Stimulated activated CD4-positive, alpha-beta T cell treated with anti-CD3 and anti-CD28 coated beads, Interleukin-1b, Interleukin-23, amount 100 ng/mL, for 1 hour (primary cell): ENCODE measurements at places on chromosomes 11 and 22.

DNA sequence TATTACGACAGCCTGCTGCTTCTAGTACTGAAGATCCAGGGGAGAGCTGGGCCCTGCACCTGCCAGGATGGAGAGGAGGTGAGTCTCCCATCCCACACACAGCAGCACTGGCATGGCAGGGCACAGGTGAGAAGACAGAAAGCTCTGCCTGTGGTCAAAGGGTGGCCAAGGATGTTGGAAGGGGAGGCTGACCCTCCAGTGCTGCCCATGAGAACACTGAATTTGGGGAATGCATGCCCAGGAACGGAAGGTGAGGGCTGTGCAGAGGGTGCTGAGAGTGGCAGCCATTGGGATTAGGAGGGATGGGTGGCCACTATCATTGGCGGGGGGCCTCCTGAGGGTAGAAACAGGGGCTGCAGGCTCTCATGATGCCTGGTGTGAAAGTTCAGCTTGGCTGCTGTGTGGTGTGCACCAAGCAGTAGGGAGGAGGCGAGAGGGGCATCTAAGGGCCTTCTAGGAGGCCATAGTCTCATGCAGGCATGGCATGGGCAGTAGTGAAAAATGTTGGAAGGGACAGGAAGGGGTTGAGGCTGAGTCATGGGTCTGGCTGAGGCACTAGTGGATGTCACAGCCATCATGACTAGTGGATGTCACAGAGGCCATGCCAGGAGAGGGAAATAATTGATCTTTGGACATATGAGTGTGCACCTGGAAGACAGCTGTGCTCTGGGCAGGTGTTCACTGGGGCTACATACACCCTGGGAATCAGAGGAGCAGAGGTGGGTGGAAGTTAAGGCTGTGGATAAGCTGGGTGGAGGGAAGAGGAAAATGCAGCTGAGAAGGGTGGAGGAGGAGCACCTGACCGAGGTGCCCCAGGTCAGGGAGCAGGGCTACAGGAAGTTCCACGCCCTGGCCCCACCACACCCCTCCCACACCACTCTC, 2.5 kb upstream of the LRRC74B start:
- DNase-seq, result no peak

- no peak for DNase-seq
Observed at GRCh38 chr11:32450372-32450771, 15.0 kb upstream of the WT1 start.

GRCh38 chr22:18152519-18152918, 2.5 kb downstream of the USP18 start:
- DNase-seq, result no peak

- no peak for DNase-seq
Observed at GRCh38 chr11:36471577-36471976, 38.5 kb downstream of the TRAF6 start.

DNA sequence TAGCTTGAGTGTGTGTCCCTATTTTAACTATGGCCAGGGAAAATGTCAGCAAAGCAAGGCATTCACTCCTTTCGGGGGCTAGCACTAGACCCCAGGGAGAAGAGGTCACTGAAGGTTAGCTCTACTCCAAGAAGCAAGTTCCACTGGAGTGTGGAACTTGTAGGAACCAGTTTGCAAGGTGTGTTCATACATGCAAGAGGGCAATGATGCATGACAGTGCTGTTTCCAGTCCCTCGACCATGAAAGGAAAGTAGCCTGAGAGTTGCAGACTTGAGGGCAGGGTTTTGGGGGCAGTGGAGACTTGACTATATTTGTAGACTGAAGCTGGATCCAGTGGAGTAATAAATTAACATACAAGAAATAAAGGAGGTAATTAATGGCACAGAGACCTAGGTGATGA, 21.6 kb upstream of the SLC36A4 start:
- DNase-seq, result no peak

DNA sequence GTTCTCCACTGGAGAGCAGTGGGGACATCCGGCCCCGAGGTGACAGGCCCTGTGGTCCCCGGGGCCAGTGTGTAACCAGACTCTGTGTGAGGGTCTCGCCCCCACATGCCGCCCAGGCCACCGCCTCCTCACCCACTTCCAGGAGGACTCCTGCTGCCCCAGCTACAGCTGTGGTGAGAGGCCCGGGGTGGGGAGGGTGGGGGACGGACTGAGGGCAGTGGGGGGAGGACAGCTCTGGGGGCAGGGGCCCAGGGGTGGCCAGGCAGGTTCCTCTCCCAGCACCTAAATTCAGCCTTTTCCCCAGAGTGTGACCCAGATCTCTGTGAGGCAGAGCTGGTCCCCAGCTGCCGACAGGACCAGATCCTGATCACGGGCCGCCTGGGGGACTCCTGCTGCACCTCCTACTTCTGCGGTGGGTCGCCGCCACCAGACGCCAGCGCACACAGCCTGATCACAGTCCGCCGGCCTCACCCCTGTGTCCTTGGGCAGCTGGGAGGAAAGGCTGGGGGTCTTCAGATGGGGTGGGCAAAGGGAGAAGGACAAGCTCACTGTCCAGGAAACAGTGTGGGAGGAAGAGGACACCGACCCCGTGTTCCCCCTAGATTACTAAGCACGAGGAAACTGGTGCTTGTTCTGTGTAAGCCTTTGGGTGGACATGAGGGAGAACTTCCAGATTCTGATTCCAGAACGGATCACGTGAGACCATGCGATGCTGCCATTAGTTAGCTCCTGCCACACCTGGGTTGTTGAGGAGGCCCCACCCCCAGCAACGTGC, 84.4 kb upstream of the MYOD1 start:
- DNase-seq, result no peak

GRCh38 chr11:45021692-45022141, 71.0 kb upstream of the TP53I11 start:
- no peak for DNase-seq

DNA sequence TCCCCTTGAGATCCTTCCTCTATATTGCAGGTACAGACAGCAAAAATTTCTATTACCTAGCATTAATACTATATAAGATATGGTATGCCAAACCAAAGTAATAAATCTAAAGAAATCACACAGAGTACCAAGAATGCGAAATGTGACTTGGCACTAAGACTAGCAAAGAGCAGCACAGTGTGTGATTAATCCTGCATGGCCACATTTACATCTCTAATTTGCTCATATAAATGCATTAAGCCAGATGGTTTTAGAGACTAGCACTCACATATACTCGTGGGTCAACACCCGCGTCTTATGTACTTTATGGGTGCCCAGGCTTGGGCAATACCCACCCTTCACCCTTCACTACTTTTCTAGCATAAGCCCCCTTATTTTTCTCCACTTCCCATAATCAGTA, 213.2 kb downstream of the TTC28 start:
- no peak for DNase-seq

GRCh38 chr11:115527534-115528125, 23.4 kb upstream of the CADM1 start:
- no peak for DNase-seq

DNA sequence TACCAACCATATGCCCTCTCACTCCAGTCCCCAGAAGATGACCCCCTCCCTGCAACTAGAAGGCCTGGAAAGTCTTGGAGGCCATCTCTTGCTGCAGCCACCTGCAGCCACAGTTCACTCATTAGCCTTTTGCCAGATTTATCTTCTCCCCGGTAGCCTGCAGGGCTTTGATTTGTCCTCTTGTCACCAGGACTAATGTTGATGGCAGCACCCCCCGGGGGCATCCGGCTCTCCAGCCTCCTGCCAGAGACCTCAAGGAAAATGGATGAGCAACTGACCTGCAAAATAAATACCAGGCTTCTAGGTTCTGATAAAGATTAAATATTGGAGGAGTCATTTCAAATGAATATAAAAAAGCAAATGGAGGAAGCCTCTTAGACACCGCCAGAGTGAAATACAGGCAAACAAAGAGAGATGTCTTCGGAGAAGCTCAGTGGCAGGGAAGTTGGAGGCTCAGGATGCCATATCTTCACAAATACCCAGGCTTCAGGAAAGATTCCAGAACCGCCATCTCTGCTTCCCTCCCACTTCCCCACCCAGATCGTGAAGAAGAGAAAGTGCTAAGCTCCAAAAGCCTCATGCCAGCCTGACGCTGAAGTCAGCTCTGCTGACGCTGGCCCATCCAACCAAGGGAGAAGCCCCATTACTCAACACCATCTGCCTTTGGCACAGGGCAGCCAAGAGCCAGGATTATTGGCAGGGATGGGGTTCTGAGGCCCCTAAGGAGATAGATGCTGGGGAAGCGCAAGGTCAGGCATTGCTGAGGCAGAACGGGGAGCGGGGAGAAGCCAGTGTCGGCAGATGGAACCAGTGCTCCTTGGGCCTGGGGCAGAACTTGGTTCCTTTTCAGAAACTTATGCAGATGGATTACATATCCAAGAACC, 362.7 kb downstream of the CADM1 start:
- no peak for DNase-seq

GRCh38 chr11:6405052-6405667, 13.7 kb downstream of the APBB1 start:
- DNase-seq, result no peak

DNA sequence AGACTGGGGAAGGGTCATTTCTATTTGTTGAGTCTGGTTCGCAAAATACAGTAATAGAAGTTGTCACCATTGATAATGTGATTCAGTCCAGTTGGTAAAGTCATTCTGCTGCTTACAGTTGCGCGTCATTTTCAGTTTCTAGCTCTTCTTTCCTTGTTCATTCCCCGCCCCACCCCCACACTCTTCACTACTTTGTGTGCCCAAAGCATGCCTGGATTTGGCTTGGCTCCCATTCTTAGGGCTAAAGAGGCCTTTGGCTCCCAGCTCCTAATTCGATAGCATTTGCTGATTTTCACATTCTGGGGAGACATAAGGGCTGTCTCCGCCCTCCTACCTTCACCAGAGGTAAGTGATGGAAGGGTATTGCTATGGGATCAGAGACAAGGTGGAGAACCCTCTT, 43.0 kb downstream of the CECR2 start:
- DNase-seq, result no peak

DNA sequence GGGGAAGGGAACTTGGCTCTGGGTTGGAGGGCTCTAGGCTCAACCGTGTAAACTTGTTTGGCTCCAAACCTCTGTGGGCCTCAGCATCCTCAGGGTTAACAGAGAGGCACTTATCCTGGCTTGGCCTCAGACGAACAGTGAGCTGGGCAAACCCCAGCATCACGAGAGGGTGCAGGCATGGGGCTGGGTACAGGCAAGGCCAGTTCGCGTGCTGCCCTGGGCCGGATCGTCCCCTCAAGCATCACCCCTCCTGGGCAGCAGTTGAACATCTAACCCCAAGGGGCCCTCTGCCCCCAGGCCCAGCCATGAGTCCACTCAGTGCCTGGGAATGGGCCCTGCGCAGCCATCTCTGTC, 1.9 kb downstream of the EHBP1L1 start:
- no peak for DNase-seq

- no peak for DNase-seq
Observed at GRCh38 chr11:16403448-16403803, 47.1 kb upstream of the SOX6 start.

GRCh38 chr11:85844439-85845123, 10.6 kb upstream of the CCDC83 start:
- DNase-seq, result no peak

DNA sequence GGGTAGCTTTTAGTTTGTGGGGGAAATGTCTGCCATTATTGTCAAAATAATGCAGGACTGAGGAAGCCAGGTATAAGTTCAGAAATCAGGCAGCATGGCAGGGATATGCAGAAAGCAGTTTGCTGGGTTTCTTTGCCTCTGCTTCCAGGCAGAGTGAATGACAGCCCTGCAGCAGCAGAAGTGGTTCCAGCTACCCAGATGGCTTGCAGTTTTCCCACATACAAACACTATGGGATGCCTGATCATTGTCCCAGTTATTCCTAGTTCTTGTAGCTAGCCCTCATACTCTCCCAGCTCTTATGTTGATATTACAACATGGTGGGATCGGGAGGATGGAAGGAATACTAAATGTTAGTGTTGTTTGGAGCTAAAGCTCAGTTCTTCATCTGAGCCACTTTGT, 2.8 kb upstream of the DIXDC1 start:
- DNase-seq, result no peak

- no peak for DNase-seq
Observed at GRCh38 chr11:55707029-55707428, 45.0 kb downstream of the OR4C6 start.

DNA sequence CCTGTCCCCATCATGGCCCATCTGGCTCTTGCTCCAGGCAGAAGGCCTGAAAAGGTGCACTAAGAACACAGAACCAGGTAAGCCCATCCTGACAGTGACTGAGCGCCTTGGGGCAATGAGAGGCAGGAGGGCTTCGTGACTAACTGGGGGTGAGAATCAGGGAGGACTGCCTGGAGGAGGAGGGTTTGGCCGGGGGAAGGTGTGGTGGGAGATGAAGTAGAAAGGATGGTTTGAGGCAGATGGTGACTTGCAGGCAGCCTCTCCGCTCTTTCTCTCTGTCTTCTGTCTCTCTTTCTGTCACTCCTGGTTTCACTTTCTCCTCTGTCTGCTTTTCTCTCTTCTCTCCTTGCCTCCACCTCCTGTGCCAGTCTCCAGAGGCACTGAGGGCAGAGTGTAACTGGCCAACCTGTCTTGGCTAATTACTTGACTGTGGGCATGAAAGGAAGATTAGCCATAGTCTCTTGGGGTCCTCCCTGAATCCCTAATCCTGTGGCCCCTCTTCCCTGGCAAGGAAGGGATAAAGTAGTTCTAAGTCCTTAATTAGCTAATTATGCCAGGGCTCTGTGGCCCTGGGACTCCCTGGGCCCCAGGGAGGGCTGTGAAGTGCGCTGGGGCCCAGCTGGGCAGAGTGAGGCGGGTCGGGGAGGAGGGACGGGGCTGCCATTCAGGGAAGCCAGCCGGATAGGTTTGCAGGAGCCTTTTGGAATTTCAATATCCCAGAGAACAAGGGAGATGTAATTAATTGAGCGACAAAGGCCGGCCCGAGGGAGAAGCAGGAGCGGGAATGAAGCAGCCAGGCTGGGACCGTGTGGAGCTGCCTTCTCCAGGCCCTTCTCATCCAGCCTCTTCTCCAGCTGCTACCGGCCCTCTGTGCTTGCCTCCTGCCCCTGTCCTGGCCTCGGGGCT, 61.1 kb downstream of the CACNA1I start:
- no peak for DNase-seq

- no peak for DNase-seq
Observed at GRCh38 chr11:23991165-23991539, 505.7 kb upstream of the LUZP2 start.

DNA sequence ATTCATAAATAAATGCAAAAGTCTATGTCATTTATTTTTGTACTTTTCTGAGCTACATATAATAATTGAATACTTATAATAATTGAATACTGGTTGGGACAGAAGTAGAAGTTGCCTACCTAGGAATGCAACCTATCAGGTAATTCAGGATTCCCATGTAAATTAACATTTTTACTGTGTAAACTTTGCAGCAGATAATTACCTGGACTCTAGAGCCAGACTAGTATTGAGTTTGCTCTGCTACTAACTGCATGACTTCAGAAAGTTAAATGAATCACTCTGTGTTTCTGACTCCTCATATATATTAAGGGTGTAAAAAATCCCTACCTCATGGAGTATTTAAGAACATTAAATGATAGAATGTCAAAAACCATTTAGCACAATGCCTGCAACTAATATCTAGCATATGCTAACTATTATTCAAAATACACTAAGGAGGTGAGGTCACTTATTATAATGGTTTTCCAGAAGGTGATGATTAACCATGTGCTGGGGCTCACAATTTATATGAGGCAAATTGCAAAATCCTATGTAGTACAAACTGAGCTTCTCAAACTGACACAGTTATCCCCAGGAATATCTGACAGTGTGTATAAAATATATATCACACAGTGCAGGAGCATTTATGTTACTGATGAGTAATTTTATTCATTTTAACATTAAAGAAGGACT, 138.1 kb upstream of the ANO3 start:
- DNase-seq, result no peak

GRCh38 chr11:95076416-95076815, 9.7 kb downstream of the SRSF8 start:
- no peak for DNase-seq
